Left forelimb (tissue), 1 donor: ENCODE measurements at places on chromosomes 7 and 10.

DNA sequence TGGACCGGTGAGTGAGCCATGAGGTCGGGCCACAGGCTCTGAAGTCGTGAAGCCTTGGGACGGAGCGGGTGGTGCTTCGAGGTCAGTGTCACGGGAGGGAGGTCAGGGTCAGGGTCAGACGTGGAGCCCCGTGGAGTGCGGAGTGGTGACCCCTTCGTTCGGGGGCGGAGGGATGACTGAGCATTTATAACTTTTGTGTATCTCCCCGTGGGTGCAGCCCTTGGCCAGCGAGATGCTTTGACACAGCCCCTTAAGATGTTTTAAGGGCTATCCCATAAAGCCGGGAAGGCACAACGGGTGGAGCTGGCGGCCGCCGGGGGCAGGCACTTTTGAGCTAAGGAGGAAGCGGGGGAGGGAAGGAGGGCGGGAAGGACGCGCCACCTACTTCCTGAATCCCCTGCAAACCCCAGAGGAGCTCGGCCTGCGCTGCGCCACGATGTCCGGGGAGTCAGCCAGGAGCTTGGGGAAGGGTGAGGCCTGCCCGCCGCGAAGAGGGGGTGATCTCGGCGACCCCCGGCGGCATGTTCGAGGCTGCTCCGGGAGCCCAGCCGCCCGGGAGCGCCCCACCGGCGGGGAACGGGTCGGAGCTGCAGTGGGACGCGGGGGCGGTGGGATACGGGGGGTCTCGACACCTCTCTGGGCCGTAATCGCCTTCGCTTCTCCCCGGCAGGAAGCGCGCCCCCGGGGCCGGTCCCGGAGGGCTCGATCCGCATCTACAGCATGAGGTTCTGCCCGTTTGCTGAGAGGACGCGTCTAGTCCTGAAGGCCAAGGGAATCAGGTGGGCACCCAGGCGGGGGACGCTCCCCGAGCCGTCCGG lies at the start of gene GSTO1:
GSTO1 (plus strand) TSS at position 400 of the 818 bp plus-strand sequence; CDS start at position 437, 37 bp downstream.
- DNase-seq: peak; percentile 78

- DNase-seq: no peak
These were observed 243.6 kb downstream of the BICC1 start for GRCh38 chr10:58756130-58756719.

DNA sequence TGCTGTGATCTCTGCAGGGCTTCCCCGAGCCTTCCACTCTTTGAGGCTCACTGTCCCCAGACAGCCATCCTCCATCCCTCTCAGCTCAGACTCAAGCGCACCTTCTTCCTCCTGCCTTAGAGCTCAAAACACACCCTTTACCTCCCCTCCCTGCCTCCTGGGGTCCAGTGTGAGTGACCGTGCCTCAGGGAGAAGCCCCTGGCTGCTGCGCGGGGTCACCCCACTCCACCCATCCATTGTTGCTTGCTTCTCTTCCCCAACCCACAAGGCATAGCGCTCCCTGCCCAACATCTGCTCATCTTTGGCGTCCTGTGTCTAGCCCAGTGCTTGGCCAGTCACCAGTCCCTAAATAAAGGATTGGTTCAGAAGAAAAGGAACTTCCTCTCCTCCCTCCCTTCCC lies 170.3 kb downstream of the TCERG1L start:
- no peak for DNase-seq

- DNase-seq: no peak
These were observed 96.3 kb downstream of the DNAJB6 start for GRCh38 chr7:157432957-157433576.

DNA sequence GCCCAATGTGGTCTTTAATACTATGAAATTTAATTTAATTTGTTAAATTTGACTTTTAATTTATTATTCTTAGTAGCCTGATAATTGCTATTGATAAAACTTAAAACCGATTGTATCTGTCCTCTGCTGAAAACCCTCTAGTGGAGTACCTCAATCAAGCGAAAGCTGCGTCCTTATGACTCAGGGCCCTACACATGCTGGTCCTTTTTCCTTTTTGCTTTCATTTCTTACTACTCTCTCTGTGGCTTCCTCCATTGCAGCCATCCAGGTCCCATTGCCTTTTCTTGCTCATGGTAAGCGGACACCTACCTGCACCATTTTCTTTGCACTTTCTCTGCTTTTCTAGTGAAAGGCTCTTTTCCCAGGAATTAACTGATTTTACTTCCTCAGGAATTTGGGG lies 301.1 kb downstream of the INHBA start:
- no peak for DNase-seq

DNA sequence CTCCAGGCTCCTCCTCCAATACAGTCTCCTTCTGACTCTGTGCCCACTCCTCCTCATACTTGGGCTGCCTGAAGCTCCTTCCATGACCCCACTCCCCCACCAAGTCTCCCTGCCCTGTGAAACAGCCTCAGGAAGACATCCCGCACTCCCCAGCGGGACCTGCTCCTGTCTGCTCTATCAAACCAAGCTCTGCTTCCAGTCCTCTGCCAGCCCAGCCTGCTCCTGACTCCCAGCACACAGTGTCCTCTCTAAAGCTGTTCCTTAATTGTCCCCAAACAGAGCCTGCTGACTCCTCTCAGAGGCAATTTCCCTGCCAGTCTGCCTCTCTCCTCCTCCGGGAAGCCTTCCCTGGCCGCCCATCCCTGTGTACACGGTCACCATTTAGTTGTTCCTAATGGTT lies 9.9 kb downstream of the POLL start:
- DNase-seq: no peak

DNA sequence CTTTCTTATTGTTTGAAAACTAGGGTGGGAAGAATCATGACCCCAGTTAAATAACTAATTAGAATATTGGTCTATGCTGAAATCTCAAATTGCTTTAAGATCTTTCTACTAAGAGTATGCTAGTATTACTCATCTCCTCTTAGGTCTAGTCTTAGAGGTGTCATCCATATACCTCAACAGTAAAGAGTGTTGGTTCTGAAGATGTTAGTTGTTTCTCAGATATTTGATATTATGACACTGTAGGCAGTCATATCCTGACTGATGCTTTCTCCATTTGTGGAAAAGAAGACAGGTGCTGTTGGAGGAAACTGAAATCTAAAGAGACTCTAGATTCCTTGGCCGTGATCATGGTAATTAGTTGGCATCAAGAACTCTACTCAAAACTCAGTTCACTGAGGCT lies 21.2 kb downstream of the BPGM start:
- no peak for DNase-seq

GRCh38 chr10:119780879-119781480 lies 55.1 kb downstream of the INPP5F start:
- no peak for DNase-seq

DNA sequence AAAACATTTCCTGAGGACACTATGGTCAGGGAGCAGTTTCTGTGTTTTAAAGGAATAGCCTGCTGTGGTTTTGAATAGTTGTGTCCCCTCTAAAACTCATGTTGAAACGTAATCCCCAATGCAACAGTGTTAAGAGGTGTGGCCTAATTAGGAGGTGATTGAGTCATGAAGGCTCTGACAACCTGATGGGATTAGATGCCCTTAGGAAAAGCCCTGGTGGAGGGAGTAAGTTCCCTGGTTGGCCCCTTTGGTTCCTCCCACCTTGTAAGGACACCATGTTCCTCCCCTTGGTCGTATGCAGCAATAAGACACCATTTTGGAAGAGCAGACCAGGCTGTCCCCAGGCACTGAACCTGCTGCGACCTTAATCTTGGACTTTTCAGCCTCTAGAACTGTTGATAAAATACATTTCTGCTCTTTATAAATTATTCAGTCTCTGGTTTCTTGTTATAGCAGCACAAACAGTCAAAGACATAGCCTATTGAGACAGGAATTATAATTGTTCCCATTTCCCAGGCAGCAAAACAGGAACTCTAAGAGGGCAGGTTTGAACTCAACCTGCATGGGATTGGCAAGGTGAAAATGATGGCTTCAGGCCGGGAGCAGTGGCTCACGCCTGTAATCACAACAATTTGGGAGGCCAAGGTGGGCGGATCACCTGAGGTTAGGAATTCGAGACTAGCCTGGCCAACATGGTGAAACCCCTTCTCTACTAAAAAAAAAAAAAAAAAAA lies 20.5 kb upstream of the TNS3 start:
- DNase-seq: no peak

- DNase-seq: no peak
These were observed 18.3 kb upstream of the RALA start for GRCh38 chr7:39605087-39605486.

- no peak for DNase-seq
These were observed 62.4 kb downstream of the MICU1 start for GRCh38 chr10:72563327-72563932.

- no peak for DNase-seq
These were observed 109.3 kb downstream of the GRK5 start for GRCh38 chr10:119316729-119317097.

- DNase-seq: no peak
These were observed 37.1 kb downstream of the AP3M1 start for GRCh38 chr10:74113546-74113945.
